ENCODE measurements at places on chromosomes 5 and 9.
A peak's percentile ranks its signal among the peaks of the same experiment; 100 is the strongest.

DNA sequence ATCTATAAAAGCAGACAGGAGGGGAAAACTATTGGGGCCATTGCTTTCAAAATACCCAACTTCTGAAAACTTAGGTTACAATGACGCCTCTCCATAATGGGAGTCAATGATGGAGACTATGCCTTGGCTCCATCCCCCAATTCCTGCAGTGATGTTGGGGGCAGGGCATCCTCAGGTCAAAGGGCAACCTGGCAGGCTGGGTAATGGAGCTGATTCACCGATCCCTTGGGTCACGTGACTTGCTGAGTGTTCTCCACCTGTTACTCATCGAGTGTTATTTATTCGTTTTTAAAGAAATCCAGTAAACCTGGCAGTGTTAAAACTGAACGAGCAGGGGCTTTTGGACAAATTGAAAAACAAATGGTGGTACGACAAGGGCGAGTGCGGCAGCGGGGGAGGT is 244.4 kb downstream of the FAM114A2 start:
- DNase-seq = no peak

GRCh38 chr5:125612776-125613175 is 810.4 kb upstream of the GRAMD2B start:
- DNase-seq = no peak

GRCh38 chr9:104279535-104280177 is 185.5 kb downstream of the SMC2 start:
- no peak for DNase-seq

- no peak for DNase-seq
These were observed 565.7 kb upstream of the FTMT start for GRCh38 chr5:121285801-121286521.

GRCh38 chr9:98806394-98807035 is 955 bp upstream of the GALNT12 start:
- no peak for DNase-seq

- DNase-seq = no peak
These were observed 24.8 kb upstream of the PPP1R26 start for GRCh38 chr9:135454737-135455136.

DNA sequence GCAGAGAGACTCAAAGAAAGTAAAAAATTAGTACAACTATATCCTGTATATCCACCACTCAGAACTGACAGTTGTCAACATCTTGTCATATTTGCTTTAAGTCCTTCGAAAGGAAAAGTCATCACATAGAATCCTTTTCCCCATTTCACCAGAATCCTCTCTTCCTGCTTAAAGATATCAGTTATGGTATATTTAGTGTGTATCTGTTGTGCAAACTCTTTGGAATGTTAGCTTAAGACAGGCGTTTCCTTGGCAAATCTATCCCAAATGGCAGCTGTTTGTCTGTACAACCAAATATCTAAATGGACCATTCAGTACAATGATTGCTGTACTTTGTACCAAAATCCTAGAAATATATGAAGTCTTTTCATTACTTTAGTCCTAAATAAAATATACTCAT is 98.5 kb downstream of the ITGA1 start:
- DNase-seq = no peak

DNA sequence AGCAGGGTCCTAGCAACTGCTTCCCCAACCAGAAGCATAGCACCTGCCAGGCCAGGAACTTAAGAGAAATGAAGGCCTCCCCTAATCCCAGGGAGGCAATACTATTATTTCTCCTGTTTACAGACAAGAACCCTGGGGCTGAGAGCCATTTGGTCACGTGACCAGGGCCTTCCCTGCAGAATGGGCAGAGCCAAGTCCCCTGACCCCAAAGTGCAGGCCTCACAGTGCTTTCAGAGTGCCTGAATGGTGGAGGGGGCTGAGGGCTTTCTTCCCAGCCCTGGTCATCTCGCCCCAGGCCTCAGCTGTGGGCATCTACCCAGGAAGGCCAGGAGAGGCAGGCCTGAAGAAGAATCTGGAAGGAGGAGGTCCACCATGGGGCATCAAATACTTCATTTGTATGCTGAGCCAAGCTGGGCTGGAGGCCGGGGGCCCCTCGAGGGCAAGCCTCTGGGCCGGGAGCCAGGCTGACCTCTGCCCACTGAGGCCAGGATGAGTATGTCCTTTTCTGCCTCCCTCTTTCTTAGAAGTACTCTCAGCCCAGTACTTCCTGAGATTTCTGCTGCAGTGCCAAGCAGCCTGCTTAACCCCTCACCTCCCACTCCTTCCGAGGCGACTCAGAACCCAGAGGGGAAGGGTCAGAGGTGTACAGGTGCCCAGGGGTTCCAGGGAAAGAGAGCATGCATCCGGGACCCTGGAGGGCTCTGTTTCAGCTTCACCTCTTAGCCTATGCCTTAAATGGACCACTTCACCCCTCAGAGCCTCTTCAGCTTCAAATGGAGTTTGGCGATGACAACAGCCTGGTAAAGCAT is 18.9 kb upstream of the DUSP1 start:
- peak; percentile 4 for DNase-seq

- no peak for DNase-seq
These were observed 18.0 kb downstream of the ORM2 start for GRCh38 chr9:114347675-114348074.

- no peak for DNase-seq
These were observed 72.6 kb upstream of the DMAC1 start for GRCh38 chr9:7871977-7872730.

- no peak for DNase-seq
These were observed 184.2 kb downstream of the FSTL4 start for GRCh38 chr5:133428072-133428660.

DNA sequence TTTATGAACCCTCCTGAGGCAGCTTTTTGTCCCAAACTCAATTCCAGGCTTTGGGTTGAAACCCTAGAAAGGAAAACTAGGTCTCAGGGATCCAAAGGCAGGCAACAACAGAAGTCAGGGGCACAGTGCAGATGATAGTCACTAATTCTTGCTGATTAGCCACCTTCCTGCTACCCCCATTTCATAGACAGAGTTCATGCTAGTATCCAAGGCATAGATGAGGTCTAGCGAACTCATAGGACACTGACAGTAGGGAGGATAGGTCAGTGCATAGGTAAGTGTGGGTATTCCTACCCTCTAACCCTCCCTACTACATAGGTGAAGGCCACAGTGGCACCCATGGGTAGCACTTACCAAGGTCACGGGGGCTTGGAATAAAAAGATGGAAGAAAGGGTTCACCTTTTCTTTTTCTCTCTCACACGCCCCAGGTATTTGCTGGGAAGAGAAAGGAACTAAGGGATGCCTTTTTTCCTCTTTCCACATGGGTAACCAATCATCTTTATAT is 86.2 kb downstream of the SLC25A46 start:
- DNase-seq = no peak

DNA sequence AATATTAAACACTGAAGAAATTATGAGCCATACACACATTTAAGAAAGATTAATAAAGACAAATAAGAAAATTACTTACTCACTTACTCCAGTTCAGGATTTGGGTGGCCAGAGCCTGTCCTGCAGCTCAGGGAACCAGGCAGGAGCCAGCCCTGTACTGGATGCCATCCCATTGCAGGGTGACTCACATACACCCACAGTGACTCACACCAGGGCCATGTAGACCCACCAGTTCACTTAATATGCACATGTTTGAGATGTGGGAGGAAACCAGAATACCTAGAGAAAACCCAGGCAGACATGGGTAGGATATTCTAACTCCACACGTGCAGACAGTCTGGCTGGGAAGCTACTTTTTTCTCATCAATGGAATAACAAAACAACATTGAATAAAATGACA is 49.6 kb upstream of the ADRB2 start:
- no peak for DNase-seq

GRCh38 chr9:125995706-125996105 is 248.5 kb downstream of the PBX3 start:
- DNase-seq = no peak

DNA sequence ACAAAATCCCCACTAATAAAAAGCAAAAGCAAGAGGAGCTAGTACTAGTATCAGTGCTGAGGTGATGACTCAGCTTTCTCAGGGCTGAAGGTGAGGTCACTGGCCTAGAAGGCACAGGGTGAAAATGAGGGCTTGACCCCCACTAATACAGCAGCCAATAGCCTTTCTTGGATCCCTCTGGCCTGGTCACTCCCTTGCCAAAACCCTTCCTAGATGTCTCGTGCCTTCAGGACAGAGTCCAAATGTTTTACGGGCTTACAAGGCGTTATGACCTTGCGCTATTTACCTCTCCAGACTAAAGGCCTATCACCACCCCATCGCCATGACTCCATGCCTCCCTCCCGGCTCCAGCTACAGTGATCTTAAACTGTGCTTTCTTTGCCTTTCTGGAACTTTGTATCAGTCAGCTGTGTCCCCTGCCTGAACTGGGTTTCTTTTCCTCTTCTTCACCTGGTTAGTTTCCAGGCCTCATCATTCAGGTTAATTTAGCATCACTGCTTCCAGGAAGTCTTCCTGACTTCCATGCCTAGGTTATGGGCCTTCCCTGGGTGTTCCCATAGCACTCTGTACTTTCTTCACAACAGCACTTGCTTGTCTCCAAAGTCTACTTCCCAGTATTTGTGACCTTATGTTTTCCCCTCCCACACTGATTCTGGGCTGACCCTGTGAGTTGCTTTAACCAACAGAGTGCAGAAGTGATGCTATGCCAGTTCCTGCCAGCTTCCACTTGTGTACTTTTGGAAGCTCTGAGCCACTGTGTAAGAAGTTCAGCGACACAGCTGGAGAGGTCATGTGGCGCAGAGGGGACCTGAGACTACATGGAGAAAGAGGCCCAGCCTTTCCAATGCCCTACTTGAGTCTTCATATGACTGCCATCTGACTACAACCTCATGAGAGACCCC is 4.2 kb upstream of the DELE1 start:
- no peak for DNase-seq
